ENCODE measurements at places on chromosomes 6 and 20.

GRCh38 chr6:37187321-37188022 lies 17.5 kb downstream of the PIM1 start:
- DNase-seq = no peak

DNA sequence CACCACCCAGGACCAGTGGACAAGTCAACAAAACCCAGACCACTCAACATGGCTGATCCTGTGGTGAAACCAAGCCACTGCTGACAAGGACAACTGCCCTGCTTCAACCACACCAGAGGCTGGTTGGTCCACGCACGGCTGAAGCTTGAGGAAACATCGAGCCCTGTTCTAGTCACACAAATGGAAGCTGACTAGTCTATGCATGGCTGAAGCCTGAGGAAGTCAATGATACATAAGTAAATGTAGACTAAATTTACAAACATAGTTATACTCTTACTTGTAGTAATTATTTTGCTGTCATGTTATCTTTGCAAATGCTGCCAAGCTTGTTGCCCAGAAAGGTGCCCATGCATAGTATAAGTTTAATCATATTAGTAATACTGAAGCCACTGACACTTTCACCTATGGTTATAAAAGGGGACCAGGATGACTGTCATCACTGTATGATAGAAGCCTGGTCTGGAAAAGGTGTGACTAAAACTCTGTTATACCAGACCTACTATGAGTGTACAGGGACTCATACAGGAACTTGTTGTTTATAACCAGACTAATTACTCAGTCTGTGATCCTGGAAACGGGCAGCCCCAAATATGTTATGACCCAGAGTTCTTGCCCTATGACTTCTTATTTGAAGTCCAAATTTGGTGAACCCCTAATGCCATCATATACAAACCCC lies 5.6 kb downstream of the IL22RA2 start:
- no peak for DNase-seq

DNA sequence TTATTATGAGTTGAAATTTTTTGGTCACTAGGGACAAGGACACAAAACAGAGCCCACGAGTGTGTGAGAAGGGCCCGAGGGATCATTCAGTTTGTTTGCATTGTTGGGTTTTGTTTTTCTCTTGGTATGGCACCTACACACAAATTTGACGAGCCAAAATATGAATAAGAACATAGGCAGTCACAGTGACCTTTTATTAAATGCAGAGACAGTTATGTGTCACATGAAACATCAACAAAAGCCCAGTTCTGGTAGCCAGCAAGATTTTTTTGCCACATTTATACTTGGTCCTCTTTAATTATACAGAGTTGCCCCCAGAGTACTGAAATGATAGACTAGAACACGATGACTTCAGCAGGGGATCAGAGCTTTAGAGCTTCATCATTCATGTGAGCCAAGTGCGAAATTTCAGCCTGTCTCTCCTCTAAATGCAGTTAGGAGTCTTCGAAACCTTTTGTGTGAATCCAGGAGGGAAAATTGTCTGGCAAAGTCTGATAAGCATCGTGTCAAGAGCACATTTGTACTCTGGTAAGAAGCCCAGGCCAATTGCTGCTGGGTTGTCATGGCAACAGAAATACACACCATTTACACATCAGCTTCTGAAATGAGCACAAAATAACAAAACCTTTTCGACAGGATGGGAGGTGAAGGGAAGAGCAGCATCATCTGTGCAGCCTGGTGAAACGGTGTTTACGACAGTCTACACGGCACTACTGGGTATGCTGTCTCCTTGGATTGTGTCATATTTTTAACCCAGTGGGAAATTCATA lies 79.2 kb upstream of the RIPOR2 start:
- peak; percentile 24 for DNase-seq

DNA sequence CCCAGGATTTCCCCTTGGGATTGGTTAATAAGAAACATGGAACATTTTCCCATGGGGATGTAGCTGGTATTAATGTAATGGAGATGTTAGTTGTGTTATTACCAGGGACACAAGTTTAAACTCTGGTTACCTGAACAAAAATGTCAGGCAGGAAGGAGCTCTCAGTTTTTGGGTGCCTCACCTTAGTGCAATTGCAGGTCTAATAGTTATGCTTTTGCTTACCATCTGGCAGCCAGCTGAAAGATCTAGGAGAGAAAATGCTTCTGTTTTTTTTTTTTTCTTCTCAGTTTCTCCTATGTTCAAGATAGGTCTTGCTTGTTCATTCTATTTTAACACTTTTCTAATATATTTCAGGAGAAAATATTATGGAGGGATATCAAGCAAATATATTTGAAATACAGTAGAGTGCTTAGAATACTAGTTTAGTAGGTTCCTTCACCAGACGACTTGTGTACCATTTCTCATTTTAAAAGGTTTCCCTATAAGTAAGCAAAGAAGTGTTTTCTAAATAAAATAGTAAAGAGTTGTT lies 4.2 kb upstream of the UBE2J1 start:
- no peak for DNase-seq

GRCh38 chr6:168194732-168195567 lies 115.9 kb upstream of the FRMD1 start:
- peak; percentile 55 for DNase-seq

- no peak for DNase-seq
Measured at GRCh38 chr6:162198076-162198475, 529.5 kb downstream of the PRKN start.

DNA sequence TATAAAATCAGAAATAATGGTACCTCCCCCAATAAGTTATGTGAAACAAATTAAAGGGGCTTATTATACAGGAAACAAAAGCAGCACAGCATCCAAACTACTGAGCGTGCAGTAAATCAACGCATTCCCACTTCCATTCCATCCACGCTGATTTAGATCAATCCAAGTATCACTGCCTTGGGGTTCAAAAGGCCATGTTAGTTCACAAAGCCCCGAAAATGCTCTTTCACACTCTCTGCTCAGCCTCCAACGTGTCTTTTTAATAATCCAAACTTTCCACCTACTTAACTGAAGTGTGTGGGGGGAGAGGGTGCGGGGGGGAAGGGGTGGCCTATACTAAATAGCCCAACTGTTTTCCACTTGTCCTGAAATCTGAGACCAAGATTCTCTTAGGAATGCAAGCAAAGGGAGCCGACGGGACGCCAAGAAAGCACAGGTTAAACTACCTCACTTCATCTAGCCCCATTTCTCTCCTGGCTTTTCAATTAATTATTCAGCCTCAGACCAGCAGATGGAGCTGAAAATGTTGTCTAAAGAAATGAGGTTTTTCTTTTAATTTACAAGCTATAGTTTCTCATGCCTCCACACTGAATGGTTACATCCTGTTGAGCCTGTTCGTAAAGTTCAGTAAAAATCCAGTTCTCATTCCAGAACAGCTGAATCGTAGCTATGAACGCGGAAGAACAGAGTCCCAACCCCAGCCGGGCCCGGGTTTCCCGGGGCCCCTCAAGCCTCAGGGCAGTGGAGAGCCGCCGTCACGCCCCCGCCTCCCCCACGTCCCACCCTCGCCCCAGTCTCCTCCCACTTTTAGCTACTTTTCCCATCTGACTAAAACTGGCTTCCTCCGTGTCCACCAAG lies 1.0 kb upstream of the NXT1 start:
- peak; percentile 83 for DNase-seq

- peak; percentile 61 for DNase-seq
Measured at GRCh38 chr6:32852844-32853540, 512 bp downstream of the TAP1 start.

GRCh38 chr20:20860078-20860806 lies 147.8 kb upstream of the RALGAPA2 start:
- peak; percentile 90 for DNase-seq

DNA sequence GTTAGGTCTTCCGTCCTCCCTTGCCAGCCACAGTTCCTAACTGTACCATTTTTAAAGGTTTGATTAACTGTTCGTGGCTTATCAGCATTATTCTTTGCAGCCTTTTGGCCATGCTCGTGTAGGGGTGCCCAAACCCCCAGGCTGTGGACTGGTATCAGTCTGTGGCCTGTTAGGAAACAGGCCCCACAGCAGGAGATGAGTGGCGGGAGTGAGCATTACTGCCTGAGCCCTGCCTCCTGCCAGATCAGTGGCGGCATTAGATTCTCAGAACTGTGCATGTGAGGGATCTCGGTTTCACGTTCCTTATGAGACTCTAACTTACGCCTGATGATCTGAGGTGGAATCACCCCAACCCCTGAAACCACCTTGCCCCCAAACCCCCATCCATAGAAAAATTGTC lies 79.3 kb downstream of the TBC1D7 start:
- no peak for DNase-seq

- DNase-seq = no peak
Measured at GRCh38 chr6:145329257-145329656, 406.1 kb downstream of the EPM2A start.

- no peak for DNase-seq
Measured at GRCh38 chr6:53699462-53699861, 33.9 kb upstream of the KLHL31 start.

GRCh38 chr6:44655412-44656342 lies 268.2 kb downstream of the CDC5L start:
- peak; percentile 62 for DNase-seq

GRCh38 chr6:163309491-163310026 lies 105.0 kb upstream of the QKI start:
- peak; percentile 85 for DNase-seq

DNA sequence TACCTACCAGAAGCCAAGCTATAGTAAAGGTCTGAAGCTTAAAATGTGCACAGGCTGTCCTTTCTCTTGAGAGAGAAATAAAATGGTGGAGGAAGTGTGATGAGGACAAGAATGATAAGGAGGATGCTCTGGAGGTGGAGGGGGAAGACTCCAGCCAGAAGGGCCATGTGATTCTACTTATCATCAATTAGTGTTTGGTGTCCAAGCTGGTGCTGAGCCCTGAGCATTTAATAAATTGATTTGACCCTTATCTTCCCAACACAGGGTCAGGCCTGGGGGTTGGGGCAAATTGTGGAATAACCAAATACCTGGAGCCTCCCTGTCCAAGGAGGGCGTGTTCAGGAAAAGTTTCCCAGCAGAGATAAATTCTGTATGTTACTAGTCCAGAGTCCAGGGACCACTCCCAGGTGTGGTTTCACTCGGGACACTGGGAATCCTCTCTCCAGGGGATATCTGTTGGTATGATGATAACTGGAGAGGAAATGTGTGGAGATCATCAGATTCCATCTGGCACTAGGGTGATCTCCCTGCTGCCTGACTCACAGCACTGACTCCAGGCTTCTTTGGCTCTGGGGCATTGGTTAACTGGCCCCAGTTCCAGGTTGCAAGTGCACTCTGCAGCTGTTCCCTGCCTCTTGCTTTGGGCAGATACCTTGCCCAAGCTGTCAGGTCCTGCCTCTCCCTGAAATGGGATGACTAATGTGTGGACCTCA lies 3.8 kb upstream of the MYBL2 start:
- peak; percentile 69 for DNase-seq

DNA sequence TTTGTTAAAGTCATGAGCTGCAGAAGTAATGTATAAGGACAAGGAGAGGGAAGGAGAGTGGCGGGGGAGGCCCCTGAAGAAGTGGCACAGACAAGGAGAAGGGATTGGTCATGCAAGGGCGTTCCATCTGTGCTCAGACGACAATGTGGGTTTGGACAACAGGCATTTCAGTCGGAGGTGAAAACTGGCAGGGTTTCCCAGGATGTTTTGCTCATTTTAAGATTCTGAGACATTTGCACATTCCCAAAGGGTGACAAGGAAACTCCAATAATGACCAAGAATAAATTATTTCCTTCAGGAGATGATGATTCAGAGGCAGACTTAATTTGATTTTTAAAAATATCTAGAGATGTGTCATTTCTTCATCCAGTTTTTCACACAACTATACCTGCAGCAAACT lies 181.8 kb downstream of the HIVEP2 start:
- peak; percentile 94 for DNase-seq

DNA sequence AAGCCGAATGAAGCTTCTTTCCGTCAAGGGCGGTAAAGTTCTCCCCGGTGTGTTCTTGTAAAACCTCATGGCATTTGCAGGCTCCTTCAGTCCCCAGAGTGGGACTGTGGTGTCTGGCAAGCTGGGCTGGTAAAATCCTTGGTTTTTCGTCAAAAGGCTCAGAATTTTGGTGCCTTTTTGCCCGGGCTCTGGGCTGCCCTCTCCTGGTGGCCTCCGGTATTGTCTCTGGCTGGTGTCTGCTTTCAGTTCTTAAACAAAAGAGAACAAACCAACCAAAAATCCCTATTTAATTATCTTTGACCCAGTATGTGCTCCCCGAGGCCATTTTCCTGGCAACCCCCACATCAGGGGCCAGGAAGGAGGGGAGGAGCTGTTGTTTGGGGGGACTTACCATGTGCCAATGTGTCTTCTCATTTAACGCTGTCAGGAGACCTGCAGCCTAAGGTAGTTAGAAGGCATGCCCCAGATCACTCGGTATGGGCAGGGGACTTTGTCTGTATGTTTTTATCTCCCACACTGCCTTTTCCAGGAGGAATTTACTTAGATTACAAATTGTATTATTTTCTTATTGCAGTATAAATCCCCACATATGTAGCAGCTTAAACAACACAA lies 11.1 kb downstream of the CDH4 start:
- peak; percentile 21 for DNase-seq
